ENCODE measurements at places on chromosomes 12 and 14.

DNA sequence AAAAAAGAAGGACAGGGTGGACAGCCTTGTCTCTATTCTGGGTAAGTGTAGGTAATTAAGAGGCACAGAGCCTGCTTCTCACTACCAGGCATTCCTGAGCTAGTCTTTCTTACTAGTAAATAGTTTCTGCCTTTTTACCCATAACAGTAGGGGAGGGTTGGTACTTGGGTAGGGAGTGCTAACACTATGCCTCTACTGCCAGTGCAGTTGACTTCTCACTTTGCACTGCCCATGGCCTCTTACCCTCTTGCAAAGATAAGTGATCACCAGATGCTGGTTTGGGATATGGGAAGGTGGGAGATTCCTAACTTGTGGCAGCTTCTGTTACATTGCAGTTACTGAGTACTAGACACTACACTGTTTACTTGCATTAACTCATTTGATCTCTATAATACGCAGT, 11.6 kb downstream of the AHSA1 start:
- DNase-seq: no peak

GRCh38 chr12:60451457-60451856, 855.6 kb downstream of the SLC16A7 start:
- no peak for DNase-seq

- DNase-seq: no peak
These were observed 247.2 kb downstream of the ALX1 start for GRCh38 chr12:85527192-85527591.

GRCh38 chr14:101737414-101738339, 23.8 kb upstream of the PPP2R5C start:
- DNase-seq: no peak

- DNase-seq: no peak
These were observed 114.0 kb upstream of the TMEM132D start for GRCh38 chr12:130017591-130018449.

DNA sequence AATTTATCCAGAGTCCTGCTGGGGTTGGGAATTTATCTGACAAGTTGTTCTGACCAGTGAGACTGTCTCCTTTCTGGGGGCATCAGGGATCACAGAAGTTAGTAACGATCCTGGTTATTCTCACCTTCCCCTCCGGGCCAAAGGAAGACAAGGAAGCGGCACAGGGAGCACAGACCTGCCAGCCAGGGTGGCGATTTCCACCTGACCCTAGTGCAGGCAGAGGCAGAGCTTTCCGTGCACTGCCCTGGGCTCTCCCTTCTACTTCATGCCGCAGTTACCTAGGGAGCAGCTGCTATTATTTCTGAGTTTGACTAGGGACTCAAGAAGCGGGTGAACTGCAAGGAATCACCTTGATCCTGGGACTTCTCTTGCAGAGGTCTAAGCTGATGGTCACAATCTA, 7.4 kb downstream of the TMEM106C start:
- no peak for DNase-seq

DNA sequence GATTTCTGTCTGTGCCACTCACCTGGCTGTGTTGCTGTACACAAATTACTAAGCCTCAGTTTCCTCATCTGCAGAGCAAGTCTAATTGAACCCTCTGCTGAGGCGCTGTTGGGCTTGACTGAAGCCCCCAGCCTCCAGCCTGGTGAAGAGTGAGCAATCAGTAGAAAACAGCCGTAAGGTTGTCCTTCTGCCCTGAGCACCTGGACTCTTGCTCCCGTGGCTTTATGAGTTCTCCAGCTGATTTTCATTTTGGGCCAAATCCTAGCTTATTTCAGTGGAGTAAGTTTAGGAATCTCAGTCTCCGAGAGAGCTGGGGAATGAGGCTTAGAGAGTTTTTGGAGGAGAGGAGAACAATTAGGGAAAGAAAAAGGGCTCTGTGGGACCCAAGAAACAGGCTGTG, 133.9 kb upstream of the EVL start:
- DNase-seq: no peak

GRCh38 chr12:50243507-50243906, 39.8 kb downstream of the LIMA1 start:
- no peak for DNase-seq

Measured in germinal center (tissue), 1 donor.